ENCODE measurements at places on chromosomes 12 and 14.
A peak's percentile ranks its signal among the peaks of the same experiment; 100 is the strongest.

- DNase-seq, result no peak
Measured at GRCh38 chr14:72603639-72604038, 290.3 kb downstream of the DPF3 start.

DNA sequence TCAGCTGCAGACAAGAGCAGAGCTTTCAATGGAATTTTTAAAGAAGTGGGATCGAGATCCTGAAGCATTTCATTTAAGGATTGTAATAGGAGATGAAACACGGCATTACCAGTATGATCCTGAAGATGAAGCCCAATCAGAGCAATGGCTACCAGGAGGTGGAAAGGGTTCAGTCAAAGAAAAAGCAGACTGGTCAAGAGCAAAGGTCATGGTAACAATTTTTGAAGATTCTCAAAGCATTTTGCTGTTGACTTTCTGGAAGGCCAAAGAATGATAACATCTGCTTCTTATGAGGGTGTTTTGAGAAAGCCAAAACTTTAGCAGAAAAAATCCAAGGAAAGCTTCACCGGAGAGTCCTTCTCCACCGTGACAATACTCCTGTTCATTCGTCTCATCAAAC lies 204.3 kb upstream of the EEA1 start:
- no peak for DNase-seq

DNA sequence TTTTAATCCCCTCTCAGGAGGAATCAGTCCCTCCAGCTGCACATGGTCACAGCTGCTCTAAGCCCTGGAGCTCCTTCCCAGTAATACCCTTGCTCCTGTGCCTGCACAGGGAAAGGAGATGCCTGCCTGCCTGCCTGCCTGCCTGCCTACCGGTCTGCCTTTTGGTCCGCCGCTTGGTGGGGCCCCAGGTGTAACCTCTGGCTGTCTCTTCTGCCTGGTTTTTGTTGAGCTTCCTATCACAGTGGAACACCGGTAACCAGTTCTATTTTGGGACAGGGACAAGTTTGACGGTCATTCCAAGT lies 99.8 kb downstream of the DAD1 start:
- DNase-seq, result no peak

- no peak for DNase-seq
Measured at GRCh38 chr12:47222520-47223030, 142.8 kb upstream of the AMIGO2 start.

DNA sequence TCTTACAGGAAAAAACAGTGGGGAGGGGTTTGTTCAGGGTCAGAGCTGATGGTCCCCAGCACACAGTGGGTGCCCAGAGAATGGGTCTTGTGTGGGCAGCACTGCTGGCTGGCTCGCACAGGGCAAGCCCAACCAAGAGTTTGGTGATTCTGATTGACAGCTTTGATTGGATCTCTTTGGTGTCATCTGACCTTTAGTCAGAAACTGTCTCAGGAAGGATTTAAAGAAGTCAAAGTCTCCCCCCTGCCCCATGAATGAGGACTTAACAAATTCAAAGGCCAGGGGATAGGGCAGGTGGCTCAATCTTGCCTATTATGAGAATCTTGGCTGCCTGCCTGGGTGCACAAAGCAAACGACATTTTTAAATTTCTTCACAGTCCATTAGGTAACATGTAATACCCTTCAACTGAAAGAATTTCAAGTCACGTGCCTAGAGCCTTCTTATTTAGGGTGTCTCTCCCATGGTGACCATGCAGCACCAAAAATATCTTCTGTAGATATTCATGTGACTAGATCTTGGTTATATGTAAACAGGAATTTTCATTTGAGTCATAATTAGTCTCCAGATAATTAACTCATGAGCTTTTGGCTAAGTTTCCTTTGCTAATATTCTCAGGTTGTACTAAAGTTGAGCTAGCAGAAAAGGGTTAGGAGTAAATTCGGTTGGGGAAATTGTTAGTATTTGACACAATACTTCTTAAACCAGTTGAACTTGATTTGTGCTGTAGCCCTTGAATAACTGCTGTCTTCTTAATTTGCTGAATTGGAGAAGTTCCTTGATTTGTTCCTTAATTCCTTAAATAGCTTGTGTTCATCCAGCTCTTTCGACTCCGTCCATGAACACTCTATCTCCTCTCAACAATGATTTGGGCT lies 54.5 kb upstream of the HECTD1 start:
- no peak for DNase-seq

- DNase-seq, result no peak
Measured at GRCh38 chr12:131321988-131322387, 368.3 kb downstream of the ADGRD1 start.

DNA sequence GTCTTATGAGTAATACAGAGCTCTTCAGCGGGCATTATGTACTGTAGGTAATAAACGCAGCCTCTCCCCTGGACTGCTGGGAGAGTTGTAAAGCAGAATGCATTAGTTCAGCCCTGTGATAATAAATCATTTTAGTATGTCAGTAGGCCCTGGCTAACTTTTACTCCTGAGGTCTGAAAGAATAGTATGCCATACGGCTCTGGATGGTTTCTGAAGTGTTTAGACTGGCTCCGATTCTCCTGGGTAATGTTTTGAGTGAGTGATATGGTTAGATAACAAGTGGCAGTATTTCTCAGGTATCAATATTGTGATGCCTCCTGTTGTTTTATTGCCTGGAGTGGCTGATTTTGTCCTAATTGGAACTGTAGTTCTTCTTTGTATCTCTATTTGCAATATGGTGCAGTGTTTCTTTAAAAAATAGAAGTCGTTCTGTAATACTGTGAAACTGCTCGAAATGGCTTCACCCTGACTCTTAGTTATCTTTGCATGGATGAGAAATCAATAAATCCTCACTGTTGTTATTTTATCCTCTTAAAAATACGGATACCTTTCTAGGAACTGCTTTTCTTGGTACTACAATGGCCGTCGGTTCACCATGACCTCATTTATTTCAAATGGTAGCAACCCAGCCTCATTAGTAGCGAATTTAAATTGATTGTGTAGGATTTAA lies 100.2 kb downstream of the PDZRN4 start:
- DNase-seq, result peak; percentile 99

DNA sequence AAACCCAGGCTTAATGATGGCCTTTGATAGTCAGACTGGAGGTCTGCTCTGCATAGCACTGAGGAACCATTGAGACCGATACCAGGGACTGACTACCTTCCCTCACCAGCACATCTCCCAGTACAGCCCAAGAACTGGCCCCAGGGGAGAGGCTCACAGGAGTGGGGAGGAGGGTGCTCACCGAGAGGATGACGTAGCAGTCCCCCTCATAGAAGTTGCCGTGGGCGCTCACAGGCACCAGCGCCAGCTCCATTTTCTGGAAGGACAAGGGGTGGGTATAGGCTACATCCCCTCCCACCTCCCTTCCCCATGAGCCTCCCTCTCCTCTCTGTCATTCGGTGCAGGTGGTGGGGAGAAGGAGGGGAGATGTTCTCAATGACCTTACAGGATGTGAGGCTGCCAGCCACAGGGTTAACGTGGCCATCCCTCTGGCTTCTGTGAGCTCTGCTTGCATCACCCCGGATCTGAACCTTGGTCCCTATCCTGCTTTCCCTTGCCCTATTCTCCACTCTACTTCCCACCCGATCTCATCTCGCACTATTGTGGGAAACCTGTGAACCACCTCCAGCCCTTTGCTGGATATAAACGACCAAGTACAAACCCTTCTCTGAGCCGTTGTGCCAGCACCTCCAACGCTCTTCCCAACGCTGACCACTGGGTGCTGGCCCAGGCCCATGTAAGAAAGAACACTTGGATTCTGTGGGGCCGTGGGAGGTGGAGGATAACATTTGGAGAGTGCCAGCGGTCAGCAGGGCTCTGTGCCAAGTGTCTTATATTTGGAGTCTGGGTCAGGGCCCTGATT lies 4.4 kb downstream of the AVIL start:
- DNase-seq, result no peak

DNA sequence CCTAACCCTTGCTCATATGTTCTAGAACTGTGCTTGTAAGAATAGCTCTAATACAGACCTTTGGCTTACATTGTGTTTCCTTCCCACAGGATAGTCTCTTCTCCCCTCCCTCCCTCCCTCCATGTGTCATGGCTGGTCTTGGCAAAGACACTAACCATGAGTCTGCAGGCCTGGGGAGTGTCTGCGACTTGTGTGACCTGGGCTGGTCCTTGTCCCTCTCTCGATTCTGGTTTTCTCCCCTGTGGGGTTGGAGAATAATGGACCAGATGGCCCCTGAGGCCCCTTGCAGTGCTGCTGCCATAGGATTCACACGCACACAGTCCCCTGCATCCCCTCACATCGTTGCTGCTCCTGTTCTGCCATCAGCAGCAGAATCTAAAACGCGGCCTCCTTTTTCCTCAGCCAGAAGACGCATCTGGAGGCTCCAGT lies 30.3 kb downstream of the DEGS2 start:
- no peak for DNase-seq

DNA sequence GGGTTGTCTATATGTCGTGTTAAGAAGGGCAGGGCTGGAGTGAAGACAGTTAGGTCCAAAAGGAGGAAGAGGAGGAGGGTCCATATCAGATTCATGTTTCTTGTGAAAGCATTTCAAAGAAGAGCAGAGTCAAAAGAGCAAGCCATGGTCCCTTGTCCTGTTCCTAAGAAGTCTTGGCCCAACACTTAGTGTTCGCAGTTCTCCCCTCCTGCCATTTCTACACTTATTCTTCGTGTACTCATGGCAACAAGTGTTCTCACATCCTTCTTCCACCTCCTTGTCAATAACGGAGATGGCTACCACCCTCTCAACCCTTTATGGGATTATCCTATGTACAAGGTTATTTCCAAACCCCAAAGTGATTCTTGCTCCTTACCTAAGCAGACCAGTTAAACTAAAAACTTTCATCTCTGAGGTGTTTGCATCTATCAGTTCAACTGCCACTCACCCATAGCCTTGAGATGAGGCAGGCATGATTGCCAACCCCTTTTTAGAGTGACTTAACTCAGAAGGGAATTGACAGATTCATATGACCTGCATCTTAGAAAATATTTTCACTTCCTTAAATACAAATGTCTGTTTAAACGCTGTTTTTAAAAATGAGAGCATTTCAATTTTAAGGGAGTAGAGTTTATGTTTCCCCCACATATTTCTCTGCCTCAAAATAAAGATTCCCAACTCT lies 19.8 kb upstream of the RNASE2 start:
- DNase-seq, result no peak

- no peak for DNase-seq
Measured at GRCh38 chr12:53214221-53214620, 7.2 kb upstream of the ITGB7 start.

DNA sequence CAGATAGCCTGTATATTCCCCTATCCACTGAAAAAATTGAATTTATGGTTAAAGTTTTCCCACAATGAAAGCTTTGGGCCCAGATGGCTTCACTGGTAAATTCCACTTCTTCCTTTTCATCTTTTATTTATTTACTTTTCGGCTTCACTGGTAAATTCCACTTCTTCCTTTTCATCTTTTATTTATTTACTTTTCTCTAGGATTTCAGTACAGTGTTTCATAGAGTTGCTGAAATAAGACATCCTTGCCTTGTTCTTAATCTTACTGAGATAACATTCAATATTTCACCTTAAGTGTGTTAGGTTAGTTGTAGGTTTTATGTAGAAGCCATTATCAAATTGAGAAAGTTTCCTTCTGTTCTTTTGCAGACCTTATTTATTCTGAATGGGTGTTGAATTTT lies 18.9 kb upstream of the KLRG1 start:
- no peak for DNase-seq

GRCh38 chr12:91921555-91921954 lies 224.1 kb downstream of the BTG1 start:
- no peak for DNase-seq

- no peak for DNase-seq
Measured at GRCh38 chr12:50980545-50980944, 28.2 kb downstream of the HIGD1C start.

GRCh38 chr12:101793401-101793800 lies 37.4 kb downstream of the GNPTAB start:
- DNase-seq, result no peak

GRCh38 chr12:91897025-91897515 lies 248.6 kb downstream of the BTG1 start:
- DNase-seq, result no peak

- DNase-seq, result no peak
Measured at GRCh38 chr12:2958432-2959191, 585 bp upstream of the TEAD4 start.

- DNase-seq, result no peak
Measured at GRCh38 chr14:105767315-105767714, 240.9 kb downstream of the TMEM121 start.

DNA sequence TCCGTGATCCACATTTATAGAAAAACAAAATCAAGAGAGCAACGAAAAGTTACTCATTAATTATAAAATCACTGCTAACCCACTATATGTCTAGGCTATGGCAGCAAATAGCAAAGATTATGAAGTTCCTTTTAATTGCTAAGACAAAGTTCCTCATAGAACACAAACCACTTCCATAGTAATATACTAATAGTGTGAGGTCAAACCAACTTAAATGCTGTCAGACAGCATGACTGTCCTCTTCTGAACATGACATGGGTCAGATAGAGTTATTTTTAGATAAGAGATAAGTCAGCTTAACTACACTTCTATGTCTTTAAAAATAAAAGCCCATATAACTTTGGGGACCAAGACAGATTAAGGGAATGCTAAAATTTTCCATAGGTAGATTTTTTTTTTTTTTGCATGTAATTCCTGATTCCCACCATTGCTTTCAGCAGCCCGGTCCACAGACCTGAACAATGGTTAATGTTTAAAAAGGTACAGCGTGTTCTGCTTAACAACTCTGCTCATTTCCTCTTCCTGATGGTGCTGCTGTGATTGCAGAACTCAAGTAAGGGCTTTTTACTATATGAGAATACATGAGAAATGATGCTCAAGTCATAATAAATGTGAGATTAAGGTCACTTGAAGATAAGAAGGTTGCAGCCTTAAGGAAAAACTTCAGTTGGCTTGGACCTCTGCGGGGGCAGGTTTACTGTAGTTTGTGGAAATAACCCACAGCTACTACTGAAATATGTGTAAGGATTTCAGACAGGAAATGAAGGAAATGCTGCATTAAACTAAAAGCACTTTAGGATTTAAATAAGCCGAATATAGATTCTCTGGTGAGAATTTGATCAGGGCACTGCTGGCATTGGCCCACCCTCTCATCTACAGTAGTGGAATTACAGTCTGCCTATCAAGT lies 37.7 kb upstream of the DUSP6 start:
- DNase-seq, result no peak

GRCh38 chr14:37623426-37623951 lies 28.1 kb downstream of the TTC6 start:
- no peak for DNase-seq

DNA sequence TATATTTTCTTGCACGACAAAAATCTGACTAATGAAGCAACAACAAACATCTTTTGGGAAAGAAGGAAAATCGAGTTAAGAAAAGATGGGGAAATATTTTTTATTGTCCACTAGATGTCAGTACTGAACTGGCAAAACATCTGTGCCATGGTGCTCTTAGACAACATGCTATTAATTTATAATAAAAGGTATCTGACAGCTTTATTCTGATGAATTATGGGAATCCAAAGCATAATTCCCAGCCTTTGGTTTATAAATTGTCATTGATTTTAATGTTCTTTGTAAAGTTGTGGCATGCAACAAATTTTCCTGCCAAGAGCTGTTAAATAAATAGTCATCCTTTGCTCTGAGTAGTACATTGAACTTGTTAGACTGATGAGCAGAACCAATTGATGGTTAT lies 231.2 kb downstream of the ETNK1 start:
- peak; percentile 11 for DNase-seq

GRCh38 chr12:111469401-111469800 lies 63.7 kb downstream of the SH2B3 start:
- no peak for DNase-seq

GRCh38 chr12:6965026-6965661 lies 5.3 kb downstream of the PHB2 start:
- DNase-seq, result peak; percentile 35

All from NCI-H187 treated with DMSO at 0.1 percent for 48 hours (cell line).